ENCODE measurements at places on chromosomes 4 and X. TPM values are rescaled to one million over a fixed set of nuclear protein-coding genes. Genes with fewer than 3 reads are reported as not detected.

DNA sequence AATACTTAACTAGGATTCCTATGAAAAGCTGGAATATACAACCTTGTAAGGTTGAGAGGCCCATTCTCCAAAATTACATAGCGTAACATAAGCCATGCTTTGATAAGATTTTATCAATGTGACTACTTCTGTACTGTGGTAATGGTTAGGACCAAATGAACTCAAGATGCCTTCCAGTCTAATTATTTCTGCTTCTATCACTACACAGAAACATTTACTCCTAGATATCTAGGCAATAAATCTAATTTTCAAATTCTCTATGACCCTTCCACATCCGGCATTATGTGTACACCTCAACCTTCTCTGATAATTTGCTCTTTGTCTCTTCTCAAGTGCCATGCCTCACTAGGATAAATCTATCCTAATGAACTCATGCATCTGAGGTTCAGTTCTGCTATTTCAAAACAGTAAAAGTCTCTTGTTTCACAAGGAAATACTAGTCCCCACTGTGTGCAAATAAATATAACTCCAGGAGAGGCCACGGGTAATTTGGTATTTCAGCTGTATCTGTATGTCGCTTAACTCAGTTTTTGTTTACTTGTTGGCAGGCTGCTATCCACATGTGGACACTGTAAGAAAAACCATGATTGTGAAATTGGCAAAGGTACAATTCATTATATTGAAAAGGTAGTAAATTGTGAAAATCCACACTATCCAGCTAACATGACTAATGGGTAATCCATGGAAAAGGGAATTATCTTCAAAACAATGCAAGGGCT is 93.3 kb downstream of the PRDM5 start:
- DNase-seq = no peak

- DNase-seq = no peak
Observed at GRCh38 chr4:2340272-2341061, 78.0 kb downstream of the ZFYVE28 start.

DNA sequence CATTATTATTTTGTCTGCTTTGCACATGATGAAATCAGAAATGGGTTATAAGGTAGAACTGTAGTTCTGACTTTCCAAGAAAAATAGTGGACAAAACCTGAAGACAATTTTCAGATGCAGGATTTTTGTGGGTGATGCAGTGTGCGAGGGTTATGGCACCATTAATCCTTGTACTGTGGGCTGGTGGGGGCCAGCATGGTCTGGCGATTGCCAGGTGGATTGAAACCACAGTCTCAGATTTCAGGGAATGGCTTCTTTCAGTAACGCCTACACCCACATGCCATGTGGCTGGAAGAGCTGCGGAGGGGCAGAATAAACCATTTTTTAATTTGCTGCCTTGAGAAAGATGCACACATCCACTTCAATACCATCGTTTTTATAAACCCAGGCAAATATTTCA is 150.5 kb downstream of the ARSF start:
- DNase-seq = no peak

- DNase-seq = peak; percentile 76
Observed at GRCh38 chrX:40108959-40109287, 11.2 kb upstream of the BCOR start.

DNA sequence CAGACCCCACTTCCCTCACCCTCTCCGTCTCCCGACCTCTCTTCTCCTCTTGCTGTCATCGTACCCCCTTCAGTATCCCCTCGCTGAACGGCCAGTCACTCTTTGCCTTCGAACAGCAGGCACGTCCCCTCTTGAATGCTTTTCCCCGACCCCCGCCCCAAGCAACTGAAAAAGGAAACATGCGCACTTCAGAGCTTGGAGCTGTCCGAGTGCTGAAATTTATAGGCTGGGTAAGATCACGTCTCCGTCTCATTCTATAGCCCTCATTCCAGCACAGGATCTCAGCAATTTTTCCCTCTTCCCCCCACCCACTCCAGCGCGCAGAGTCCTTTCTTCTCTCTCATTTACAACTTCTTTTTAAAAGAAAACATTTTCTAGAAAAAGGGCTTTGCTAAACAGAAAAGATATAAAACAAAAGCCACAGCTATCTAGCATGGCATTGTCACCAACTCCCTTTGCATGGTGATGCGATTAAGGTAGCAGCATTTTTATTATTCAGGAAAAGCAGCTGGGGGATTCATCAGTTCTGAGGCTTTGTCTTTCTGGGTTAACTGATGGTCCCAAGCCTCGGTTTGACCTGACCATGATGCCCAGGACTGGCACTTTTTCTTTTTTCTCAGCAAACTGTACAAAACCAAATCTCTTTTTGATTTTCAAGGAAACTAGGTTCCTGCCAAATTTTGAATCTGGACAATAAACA is at the start of gene GLRA2:
GLRA2 (plus strand) TSS at position 247 of the 700 bp plus-strand sequence. CDS start 522 bp downstream, outside the sequence.
- peak; percentile 5 for DNase-seq

DNA sequence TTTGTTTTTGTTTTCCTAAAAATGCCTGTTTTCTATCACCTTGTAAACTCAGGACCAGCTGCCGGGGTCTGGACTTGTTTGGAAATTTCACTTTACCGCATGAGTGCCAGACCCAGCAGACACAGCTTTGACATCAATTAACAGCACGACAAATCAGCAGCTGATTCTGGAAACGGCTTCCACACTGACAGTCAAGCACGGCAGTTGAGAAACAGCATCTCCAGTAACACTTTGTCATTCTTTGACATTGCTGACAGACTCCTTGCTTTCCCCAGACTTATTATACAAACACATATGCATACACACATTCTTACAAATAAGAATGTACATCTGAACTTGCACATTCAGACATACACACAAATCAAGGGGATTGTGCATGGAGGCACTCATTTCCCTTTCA is 1017.6 kb upstream of the HS3ST1 start:
- no peak for DNase-seq

- no peak for DNase-seq
Observed at GRCh38 chrX:120087289-120088017, 10.0 kb upstream of the RHOXF2B start.

Gene TREX2
- total RNA-seq = not detected

Gene DMP1
- total RNA-seq = not detected

Measured in thyroid gland (tissue), 4 donors.